ENCODE measurements at places on chromosomes 12 and 14.

DNA sequence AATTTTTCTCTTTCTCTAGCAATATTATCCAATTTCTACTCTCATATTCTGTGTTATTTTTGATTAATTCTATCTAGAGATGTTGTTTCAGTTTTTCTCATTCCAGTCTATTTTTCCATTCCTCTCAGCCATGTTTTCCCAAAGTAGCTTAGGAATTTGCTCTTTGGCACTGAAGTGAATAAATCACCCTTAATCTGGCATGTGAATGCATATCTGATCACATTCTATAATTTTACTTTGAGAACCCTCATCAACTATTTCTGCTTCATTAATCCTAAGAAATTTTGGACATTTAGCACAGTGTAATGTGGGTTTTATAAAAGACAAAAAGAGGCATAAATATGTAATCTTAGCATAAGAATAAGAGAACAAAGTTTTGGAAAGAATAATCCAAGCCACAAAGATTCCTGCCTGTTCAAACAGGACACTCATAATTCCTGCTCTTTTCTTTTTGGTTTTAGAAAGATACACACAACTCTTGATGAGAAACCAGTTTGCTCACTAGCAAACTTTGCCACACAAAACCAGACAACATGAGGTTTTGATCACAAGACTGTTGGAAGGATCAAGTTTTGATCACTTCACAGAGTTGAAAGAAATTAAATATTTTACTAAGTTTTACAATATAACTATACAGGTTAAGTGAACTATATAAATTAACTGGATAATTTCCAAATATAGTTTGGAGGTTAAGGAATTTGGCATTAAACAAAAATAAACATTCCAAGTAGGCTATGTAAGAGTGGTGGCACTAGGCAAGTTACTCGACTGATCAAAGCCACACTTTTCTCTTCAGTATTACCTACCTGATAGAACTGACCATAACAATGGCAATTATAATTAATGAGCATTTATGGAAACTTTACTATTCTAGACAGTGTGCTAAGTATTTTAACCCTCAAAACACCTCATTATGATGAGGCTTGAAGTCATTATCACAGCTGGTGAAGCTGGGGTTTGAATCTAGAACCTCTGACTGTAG, 226.6 kb upstream of the TMTC1 start:
- DNase-seq: peak; percentile 24

- no peak for DNase-seq
Observed at GRCh38 chr12:16611146-16611545, 5.2 kb upstream of the LMO3 start.

DNA sequence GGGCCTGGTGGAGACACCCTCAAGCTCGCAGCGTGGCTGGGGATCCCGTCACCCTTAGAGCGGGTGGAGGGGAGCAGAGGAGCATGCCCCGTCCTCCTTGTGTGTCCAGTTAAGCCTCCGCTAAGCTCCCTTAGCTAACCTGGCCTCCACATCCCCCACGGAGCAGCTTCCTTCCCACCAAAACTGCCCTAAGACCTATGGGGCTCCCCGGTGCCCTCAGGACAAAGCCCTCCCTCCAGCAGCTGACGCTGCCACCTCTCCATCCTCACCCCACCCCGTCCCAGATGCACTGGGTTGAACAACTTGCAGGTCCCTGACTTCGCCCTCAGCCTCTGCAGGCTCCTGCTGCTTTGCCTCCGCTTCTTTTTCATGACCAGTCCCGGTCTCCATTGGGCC, 4.0 kb downstream of the AHNAK2 start:
- no peak for DNase-seq

- DNase-seq: no peak
Observed at GRCh38 chr14:67892466-67893100, 73.0 kb downstream of the RAD51B start.
